Astrocyte of the cerebellum (primary cell): ENCODE measurements at places on chromosomes 16 and 17.
A peak's percentile ranks its signal among the peaks of the same experiment; 100 is the strongest.

GRCh38 chr16:28478506-28479180, 6.5 kb upstream of the NPIPB7 start:
- DNase-seq = no peak

DNA sequence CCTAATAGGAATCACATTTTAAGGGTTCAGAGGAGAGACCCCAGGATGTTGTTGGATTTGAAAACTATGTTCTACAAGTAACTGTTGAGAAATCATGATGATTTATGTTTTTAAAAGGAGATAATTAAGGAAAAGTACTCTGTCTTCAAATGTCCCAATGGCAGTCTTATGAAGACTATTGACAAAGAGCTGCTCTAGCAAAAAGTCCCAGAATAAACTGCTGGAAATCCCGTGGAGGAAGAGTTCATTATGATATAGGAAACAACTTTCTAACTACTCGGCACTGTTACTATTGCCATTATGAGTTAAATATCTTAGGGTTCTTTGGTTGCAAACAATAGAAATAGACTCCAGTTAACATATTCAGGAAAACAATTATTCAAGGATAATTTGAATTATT, 65.6 kb upstream of the GAS7 start:
- no peak for DNase-seq

DNA sequence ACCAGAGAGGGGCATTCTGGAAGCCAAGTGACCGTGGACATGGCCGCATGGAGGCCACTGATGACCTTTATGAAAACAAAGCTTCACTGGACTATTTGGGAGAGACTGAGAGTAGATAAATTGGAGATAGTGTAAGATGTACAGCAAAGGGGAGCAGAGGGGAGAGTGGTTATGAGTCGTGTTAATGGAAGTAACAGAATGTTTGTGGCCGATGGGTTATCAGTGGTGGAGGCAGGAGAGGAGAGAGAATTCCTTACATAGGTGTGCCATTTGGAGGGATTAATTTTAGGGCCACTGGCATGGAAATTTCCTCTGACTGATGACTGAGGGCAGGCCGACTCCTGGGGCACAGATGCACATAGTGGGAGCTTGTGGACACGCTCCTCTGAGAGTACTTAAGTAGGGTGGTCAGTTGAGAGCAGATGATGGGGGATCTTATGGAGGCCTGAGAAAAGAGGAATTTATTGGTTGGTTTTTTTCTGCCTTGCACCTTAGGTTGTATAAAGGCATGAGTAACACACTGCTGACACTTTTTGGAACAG, 19.2 kb downstream of the PRPSAP2 start:
- no peak for DNase-seq

DNA sequence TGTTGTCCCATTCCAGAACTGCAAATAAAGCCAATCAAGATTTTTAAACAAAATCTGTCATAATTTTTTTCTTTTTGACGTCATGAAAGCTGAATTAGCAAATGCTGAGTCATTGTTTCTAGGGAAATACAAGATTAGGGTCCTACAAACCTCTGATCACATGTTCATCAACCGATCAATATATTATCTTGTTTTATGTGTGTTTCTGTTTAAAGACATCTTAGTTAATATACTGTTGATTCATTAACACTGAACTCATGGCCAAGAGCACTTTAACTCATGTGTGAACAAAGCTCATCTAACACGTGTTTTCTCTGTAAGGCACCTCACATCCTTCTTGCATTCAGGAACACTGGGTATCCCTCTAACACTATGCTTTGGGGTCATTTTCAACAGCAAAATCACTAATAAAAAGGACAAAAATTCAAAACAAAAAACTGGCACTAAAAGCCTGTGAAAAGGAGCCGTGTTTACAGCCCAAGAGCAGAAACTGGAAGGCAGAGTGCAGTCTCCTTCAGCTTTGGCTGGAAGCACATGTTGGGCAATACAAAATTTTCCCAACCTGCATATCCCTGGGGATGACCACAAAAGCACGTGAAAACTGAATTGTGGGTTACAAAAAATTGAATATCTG, 102.5 kb downstream of the PARN start:
- DNase-seq = peak; percentile 37

GRCh38 chr17:62778990-62779681, 29.0 kb downstream of the MARCHF10 start:
- peak; percentile 94 for DNase-seq

GRCh38 chr17:78428836-78429617, 50.6 kb downstream of the PGS1 start:
- no peak for DNase-seq
